ENCODE measurements at places on chromosomes 1 and 21.

GRCh38 chr1:42773420-42773819 is 6.4 kb downstream of the C1orf50 start:
- no peak for DNase-seq

- no peak for DNase-seq
Observed at GRCh38 chr1:119621705-119622104, 26.4 kb downstream of the ZNF697 start.

DNA sequence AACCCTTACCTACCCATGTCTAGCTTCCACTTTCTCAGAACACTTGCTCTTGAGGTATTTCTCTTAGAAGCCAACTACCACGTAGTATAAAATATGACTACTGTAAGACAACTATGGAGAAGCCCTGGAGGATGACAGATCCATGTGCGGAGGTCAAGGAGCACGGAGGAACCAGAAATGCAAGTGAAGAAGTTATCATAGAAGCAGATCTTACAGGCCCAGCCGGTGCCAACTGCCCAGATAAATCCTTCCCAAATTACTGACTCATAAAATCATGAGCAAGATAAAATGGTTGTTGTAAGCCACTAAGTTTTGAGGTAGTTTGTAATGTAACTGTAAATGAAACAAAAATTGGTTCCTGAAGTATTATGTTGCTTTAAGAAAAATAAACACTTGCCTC is 12.6 kb downstream of the GTF2B start:
- no peak for DNase-seq

- no peak for DNase-seq
Observed at GRCh38 chr1:90712915-90713730, 4.0 kb downstream of the BARHL2 start.

- peak; percentile 76 for DNase-seq
Observed at GRCh38 chr1:223844787-223845036, 1.0 kb downstream of the TP53BP2 start.

DNA sequence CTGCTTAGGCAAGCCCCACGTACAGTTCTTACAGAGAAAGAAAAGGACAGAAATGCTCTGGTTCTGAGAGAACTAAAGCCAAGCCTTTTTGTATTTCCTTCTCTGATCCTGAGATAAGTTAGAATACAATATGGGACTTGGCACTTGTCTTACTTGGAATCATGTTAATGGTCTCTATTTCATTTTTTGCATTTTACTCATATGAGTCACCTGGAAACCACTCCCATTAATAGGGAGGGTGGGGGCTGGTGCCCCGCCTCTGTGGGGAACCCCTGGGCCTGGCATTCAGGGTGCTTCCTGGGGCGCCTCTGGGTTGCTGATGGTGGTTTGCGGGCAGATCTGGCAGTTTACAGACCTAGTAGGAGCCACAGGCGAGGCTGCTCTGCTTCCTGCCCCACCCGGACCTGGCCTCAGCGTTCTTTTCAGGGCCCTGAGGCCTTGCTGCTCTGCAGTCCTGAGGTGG is 26.7 kb downstream of the TSPAN2 start:
- DNase-seq: no peak

GRCh38 chr1:14593302-14593701 is 5.2 kb upstream of the KAZN start:
- peak; percentile 42 for DNase-seq

DNA sequence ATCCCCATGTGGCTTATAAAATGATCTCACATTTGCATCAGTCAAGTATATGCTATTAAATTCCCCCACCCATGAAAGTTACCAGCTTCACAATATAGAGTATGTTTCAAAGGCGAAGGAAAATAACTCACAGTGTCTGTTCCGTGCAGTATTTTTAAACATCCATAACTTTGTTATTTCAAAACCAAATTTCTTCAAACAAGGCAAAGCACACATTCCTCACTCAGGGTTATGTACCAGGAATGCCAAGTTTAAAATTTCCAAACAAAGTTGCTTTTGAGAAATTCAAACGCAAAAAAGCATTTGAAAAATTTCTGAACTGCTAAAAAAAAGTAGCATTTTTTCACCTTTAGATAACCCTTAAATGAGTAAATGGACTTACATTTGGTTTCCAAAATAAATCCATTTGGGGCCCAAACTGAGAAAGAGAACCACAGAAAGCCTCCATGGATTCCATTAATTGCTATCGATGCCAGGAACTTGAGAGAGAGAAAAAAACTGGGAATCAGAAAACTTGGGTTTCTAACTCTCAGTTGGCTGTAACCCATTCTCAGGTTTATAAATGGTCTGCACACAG is 149.5 kb downstream of the SLC30A10 start:
- DNase-seq: no peak

GRCh38 chr1:214031267-214031650 is 43.5 kb downstream of the PROX1 start:
- peak; percentile 86 for DNase-seq

GRCh38 chr1:119472080-119472818 is 34.8 kb upstream of the HSD3B1 start:
- DNase-seq: no peak

DNA sequence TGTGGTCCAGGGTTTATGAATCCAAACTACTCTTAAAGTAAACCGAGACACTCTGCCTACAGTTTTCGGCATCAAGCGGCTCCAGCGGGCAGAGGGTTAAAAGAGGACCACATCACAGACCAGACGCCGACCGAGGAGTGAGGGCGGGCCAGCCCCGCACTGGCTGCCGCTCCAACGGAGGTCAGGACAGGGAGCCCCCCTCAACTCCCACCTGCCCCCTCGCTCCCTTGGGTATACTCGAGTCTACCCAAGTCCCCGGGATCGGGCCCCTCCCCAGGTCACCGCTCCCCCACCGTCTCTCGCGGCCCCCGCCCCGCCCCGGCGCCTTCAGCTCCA is 312 bp downstream of the ARNT start:
- DNase-seq: no peak

- DNase-seq: peak; percentile 67
Observed at GRCh38 chr1:157496121-157496526, 56.2 kb downstream of the FCRL5 start.

DNA sequence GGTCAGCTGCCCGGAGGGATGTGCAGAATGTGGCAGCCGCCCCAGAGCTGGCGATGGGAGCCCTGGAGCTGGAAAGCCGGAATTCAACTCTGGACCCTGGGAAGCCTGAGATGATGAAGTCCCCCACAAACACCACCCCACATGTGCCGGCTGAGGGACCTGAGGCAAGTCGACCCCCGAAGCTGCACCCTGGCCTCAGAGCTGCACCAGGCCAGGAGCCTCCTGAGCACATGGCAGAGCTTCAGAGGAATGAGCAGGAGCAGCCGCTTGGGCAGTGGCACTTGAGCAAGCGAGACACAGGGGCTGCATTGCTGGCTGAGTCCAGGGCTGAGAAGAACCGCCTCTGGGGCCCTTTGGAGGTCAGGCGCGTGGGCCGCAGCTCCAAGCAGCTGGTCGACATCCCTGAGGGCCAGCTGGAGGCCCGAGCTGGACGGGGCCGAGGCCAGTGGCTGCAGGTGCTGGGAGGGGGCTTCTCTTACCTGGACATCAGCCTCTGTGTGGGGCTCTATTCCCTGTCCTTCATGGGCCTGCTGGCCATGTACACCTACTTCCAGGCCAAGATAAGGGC is 33.5 kb upstream of the LHX4 start:
- no peak for DNase-seq

- no peak for DNase-seq
Observed at GRCh38 chr1:236395947-236396664, 2.0 kb downstream of the EDARADD start.

- no peak for DNase-seq
Observed at GRCh38 chr1:13675151-13675651, 24.8 kb upstream of the PRDM2 start.

DNA sequence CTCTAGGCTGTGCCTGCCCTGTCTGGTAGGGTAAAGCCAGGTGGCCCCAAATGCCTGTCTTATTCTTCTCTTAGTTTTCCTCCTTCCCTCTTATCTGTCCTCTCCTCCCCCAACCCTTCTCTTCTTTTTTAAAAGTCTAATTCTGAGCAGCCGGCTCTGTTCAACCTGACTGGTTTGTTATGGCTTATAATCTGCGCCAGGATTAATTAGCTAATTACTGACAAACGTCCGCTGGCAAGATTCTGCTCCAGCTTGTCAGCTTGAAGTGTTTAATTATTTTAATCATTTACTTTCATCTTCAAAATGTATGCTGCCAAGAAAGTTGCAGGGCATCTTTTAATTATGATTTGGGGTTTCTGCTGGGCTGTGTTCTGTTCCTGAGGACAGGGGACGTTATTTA is 27.2 kb upstream of the PSMB2 start:
- no peak for DNase-seq

GRCh38 chr1:177912991-177913390 is 56.9 kb downstream of the SEC16B start:
- no peak for DNase-seq

GRCh38 chr21:35027563-35028450 is 21.3 kb downstream of the RUNX1 start:
- no peak for DNase-seq

GRCh38 chr1:245654460-245655050 is 499.8 kb downstream of the KIF26B start:
- DNase-seq: no peak

GRCh38 chr1:211751438-211751837 is 76.0 kb upstream of the NEK2 start:
- no peak for DNase-seq

DNA sequence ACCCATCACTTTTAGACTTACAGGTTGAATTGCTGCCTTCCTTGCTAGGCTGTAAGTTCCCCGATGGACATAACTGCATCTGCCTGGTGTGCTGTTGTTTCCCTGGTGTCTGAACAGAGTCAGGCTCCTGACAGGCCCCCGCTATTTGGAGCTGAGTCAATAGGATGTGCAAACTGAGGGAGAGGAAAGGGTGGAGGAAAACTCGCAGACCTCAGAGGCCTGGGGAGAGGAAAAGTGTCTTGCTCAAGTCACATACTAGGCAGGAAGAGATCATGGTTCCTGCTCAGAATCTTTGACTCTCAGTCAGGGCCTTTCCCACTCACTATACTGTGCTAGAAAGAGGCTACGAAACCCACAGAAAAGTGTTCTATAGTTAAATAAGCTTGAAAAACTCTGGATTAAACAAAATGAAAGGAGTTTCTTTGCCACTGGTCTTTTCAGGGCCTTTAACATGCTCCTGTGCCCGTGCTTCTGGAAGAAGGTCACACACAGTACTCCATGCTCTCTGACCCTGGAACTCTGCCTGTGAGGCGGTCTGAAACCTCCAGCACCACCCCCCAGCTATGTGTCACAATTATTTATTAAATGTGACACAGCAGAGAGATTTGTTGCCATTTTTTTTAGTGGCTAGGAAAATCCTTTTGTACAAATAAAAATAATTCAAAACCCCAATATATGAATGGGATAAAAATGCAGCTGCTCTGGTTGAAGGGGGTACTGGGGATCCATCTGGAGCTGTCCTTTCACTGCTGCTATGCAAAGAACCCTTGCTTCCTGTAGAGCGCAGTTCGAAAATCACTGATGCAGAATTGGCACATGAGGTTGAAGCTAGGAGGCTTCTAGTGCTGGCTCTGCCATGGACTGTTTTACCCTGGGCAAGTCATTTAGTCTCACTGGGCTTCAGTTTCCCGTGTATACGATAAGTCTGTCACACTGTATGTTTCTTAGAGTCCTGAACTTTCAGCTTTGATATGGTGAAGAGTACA is 20.1 kb upstream of the CDCP2 start:
- DNase-seq: no peak

DNA sequence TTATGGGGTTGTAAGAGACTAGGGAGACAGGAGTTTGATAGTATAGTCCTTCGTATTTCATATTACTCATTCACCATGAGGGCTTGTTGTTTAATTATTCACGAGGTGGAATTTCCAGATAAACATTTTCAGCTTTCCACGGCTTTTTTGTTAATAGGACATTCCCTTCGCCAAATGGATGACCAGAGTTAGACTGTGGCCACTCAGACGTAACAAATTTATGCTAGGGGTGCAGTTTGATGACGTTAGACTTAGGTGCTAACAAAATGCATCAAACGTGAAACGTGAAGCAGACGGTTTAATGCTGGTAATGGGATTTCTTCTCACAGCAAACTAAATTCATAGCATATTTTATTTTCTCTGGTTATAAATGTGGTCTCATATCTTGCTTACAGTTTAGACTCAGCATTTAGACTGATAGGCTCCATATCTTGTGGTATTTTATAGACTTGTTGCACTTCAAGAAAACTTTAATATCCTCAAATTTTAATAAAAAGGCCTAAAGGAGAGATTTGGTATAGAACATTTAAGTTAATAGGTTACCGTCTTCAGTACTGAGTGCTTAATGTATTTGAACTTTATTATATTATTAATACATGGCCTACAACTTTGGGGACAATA is 2.3 kb downstream of the DHX9 start:
- DNase-seq: peak; percentile 47

- peak; percentile 42 for DNase-seq
Observed at GRCh38 chr1:47508702-47509431, 71.0 kb downstream of the FOXD2 start.

GRCh38 chr1:231332761-231333160 is 4.9 kb downstream of the EXOC8 start:
- DNase-seq: no peak

- peak; percentile 7 for DNase-seq
Observed at GRCh38 chr1:174626031-174627025, 178.6 kb downstream of the GPR52 start.

Measured in neural progenitor cell (in vitro differentiated cells).